ENCODE measurements at places on chromosomes 6 and 20.

DNA sequence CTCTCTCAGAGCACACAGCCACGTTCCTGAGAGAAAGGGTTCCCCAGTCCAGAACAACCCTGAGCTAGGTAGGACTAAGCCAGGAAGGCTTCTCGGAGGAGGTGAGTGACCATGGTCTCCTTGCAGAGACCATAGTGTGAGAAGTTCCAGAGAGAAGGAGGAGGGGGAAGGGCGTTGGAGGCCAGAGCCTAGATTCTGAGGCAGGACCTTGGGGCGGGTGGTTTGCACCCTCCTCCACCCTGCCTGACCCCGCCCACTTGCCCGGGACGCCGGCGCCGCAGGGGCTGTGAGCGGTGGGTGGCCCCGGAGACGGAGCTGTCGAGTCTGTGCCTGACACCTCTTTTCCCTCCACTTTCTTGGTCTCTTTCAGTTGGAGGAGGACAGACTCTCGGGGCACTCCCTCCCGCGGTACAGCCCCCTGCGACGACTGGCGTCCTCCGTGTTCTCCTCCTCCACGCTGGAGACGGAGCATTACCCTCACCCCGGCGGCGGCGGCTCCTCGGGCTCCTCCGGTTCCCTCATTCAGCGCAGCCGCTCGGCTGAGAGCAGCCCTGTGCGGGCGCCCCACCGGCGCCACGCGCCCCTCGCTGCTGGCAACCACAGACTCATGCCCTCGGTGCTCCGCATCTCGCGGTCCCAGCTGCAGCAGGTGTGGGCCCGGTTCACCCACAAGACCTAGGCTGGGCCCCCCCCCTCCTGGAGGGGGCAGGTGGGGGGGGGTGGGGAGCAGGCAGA lies 26.2 kb downstream of the TTBK1 start:
- DNase-seq = no peak

- DNase-seq = no peak
Measured at GRCh38 chr6:118660218-118660569, 8.8 kb upstream of the CEP85L start.

GRCh38 chr6:109816452-109817374 lies 125.6 kb downstream of the FIG4 start:
- DNase-seq = no peak

DNA sequence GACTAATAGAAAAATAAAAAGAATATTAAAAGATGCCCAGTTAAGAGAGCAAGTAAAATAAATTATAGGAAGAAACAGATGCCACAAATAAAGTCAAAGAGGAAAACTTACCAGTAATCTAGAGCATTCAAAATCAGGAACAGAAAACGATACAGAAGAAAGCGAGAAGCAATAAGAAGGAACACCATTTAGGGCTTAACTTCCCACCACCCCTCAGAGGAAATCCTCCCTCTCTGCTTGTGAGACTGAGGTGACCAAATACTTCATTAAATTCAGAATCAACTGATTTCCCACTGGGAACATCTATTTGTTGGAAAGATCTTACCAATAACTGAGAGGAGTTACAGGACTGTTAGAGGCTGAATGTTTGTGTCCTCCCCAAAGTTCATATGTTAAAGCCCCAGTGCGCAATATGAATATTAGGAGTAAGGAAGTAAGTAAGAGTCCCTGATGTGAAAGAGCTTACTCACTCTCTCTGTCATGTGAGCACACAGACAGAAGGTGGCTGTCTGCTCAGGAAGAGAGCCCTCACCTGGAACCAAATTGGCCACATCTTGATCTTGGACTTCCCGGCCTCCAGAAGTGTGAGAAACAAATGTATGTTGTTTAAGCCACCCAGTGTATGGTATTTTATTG lies 19.5 kb downstream of the KATNA1 start:
- DNase-seq = no peak

Measured in hypothalamus (tissue), 51 donors.